ENCODE measurements at places on chromosomes 16 and 17. TPM values are rescaled to one million over a fixed set of nuclear protein-coding genes. Genes with fewer than 3 reads are reported as not detected.

TBC1D3H gene
- total RNA-seq: not detected

TMC8 gene
- not detected for total RNA-seq

CLEC3A gene
- not detected for total RNA-seq

SCARF1 gene
- 0.44 TPM for total RNA-seq

KRT25 gene
- not detected for total RNA-seq

SLC13A2 gene
- not detected for total RNA-seq

ABCA8 gene
- 0.57 TPM for total RNA-seq

TMEM235 gene
- not detected for total RNA-seq

AARS1 gene
- 125 TPM for total RNA-seq

PRR35 gene
- total RNA-seq: 0.14 TPM

ARHGAP44 gene
- total RNA-seq: 0.44 TPM

SRCIN1 gene
- not detected for total RNA-seq

Measured in placental pericyte (primary cell).